ENCODE measurements at places on chromosomes 11 and 22.
A peak's percentile ranks its signal among the peaks of the same experiment; 100 is the strongest.

- DNase-seq: no peak
Observed at GRCh38 chr11:131710511-131710910, 340.1 kb downstream of the NTM start.

DNA sequence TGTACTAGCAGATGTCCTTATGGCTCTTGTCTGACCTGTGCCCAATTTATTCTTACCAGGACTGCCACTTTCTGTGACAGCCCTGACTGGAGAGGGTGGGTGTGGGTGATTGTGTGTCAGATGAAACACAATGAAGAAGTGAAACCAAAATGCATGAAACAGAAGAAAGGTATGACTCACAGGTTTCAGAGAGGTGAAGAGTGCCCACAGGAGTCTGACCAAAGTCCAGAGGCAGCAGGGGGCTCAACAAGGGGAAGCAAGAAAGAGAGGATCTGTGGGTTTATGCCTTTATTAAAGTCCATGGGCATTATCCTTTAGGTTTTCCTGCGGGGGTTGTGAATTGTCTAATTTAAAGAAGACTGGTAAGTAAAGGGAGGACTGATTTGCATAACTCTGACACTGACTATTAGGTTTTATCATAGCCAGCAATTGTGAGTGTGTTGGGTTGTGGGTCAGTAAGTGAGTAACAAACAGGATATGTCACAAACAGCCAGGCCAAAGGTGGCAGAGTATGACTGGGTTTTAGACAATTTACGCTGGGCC lies 3.9 kb upstream of the OR4C6 start:
- DNase-seq: no peak

GRCh38 chr11:61533401-61533800 lies 24.9 kb downstream of the LRRC10B start:
- DNase-seq: no peak

DNA sequence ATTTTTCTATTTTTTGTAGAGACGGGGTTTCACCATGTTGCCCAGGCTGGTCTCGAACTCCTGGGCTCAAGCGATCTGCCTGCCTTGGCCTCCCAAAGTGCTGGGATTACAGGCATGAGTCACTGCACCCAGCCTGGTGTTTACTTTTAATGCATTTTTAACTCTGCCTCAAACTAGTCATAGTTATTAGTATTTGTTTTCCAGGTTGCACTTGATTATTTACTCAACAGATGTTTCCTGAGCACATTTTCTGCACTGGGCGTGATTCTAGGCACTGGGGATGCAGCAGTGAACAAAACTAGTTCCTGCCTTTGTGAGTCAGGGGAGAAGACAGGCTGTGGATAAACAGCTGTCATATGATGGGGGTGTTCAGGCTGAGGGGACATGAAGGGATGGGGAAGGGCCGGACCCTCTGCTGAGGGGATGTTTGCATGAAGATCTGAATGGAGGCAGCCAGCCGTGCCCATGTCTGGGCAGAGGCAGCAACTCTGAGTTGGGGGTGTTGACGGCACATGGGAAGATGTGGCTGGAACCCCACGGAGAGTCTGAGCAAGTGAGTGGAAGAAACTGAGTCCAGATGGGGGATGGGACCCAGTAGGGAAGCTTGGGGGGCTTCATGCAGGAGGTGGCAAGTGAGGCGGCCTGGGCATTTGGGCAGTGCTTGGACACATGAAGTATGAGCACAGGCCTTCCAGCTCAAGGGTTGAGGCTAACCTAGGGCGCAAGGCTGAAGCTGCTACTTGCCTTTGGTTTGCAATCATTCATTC lies 34.4 kb downstream of the MPPED1 start:
- peak; percentile 34 for DNase-seq

GRCh38 chr22:32780726-32781310 lies 20.7 kb upstream of the TIMP3 start:
- no peak for DNase-seq

DNA sequence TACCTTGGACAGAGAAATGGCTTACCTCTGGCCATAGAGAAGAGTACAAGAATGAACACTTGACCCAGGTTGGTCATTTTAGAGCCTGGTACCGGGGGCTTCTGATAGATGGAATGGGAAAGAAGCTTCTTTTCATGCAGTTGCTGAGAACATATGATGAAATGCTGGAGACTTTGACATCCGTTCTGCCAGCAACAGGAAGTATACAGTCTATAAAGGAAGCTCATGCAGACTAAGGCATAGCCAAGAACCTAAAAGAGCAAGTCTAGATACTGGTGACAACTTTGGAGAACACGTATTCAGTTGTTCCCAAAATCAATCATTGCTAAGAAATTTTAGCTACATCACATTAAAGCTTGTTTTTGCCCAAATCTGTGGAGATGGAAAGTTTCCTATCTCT lies 894.6 kb downstream of the METTL15 start:
- DNase-seq: no peak

DNA sequence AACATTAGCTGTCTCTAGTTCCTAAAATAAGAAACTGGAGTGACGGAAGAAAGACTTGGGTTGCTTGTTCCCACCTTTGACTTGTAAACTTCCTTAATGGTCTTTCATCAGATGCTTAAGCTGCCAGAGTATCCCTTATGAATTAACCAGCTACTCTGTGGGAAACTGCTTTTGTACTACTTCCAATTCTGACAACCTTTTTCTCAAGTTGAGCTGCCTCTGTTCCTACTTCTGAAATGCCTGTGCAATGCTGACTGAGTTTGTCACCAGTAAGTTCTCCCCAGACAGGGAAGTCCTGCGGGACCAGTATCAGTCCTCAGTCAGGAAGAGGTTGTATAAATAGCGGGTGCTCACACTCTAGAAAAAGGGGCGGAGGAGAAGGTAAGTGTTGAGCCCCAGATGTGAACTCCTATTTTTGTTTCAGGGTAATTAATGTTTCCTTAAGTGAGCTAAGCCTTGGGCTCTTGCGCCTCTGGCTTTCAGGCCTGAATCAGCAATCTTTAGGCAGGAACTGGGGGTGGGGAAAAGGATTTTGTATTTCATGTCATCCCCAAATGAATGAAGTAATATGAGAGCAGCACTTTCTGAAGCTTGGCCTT lies 67.2 kb downstream of the CECR2 start:
- DNase-seq: no peak

DNA sequence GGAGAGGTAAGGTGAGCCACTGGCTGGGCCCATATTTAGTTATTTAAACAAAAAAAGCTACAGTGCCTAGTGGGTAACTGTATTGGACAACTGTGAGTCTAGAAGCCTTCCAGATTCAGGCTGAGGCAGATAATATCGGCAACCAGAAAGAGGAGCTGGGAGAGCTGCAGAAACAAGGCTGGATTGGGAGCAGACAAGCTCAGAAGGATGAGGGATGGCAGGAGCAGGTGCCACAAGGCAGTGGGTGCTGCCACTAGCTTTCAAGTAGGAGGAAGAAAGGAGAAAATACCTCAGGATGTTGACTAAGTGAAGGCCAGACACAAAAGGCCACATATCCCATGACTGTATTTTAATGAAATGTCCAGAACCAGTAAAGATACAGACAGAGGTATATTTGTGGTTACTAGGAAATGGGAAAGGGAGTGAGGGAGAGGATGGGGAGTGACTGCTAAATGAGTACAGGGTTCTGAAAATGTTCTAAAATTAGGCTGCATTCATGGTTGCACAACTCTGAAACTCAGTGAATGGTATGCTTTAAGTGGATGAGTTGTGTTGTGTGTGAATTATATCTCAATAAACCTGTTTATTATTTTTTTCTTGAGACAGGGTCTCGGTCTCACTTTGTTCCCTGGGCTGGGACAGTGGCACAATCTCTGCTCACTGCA lies 11.8 kb upstream of the RAPSN start:
- DNase-seq: no peak

GRCh38 chr22:42683578-42684283 lies 34.5 kb upstream of the CYB5R3 start:
- no peak for DNase-seq

DNA sequence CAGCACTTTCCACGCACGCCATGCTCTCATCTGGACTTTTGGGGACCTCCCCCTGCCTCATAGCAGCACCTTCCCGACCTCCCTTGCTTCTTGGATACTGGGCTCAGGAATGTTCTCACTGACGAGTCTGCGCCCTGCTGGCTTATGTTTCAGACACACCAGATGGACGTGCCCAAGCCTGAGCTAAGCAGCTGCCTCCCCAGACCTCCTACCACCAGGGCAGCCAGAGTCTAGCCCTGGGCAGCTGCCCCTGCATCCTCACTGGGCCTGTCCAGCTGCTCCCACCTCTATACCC lies 13.2 kb upstream of the RGL4 start:
- DNase-seq: no peak

DNA sequence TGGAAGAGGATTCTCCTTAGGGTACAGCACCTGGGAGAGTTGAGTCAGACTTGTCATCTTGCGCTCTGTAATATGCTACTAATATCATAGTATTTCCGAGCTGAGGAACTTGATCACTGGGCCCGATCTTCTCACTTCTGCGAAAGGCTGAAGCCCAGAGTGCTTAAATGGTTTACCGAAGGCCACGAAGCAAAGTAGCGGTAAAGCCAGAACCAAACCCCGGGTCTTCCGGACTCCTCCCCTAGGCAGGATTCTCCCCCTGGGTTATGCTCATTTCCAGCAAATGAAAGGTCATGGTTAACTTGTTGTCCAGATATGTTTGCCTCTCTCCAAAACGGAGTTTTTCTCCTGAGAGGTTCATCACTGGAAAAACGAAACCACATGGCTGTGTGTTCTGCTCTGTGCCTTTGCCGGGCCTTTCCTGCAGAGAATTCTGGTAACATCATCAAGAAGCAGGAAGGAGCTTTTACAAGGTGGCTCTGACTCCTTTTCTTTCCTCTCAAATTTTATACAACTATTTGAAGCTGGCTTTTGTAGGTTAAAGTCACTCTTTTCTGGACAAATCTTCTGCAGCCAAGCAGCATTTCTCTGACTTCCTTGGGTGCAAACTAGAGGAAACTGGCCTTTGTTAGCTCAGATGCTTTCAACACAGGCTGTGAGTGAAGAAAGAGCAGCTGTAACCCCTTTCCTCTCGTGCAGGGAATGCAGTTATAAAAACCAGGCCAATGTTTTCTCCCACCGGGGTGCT lies 35.5 kb downstream of the UBASH3B start:
- peak; percentile 77 for DNase-seq

DNA sequence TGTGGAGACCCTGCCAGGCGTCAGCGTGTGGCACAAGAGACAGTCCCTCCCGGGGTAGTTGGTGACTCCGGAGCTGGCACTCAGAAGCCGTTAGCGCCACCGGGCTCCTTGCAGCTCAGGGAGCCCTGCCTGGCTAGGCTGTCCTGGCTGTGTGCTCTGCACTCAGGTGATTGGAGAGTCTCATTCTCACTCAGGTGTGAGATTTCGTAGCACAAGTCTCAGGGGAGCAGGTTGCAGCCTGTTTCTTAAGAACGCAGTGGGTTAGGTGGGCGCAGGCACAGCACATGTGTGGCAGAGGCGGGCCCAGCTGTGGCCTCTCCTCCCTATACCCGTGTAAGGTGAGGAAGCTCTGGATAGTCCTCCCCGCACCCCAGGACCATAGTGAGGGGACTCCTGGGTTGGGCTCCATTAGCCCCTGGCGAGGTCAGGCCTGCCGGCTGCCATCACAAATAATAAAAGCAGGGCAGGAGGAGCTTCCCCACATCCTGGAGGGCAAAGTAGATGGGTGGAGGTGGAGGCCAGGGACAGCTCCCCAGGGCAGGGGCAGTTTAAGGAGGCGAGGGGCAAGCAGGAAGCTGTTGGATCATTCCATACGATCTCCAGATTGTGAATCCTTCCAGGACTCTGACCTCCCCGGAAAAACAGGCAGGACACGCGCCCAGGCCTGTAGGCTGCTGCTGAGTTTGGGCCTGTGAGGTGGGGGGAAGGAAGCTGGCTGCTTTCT lies 39.4 kb downstream of the SBF1 start:
- DNase-seq: no peak

DNA sequence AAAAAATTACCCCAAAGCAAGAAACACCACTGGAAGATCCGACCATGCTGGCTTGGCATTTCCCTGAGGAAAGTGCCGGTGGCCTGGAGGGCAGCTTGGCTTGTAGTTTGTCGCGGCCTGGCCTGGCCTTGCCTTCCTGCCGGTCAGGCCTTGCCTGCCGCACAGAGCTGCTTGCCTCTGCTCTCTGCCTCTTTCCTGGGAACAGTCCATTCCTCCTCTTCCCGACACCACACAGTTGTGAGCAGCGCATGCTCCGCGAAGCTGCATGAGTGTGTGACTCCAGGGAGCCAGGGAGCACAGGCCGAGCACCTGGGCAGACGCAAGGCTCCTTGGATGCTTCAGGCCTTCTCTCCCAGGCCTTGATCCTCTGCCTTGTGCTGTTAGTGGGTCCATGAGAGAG lies 19.8 kb downstream of the CTTN start:
- no peak for DNase-seq

- DNase-seq: no peak
Observed at GRCh38 chr11:32183512-32183911, 92.6 kb downstream of the RCN1 start.

- no peak for DNase-seq
Observed at GRCh38 chr11:78351193-78351592, 66.4 kb downstream of the GAB2 start.

DNA sequence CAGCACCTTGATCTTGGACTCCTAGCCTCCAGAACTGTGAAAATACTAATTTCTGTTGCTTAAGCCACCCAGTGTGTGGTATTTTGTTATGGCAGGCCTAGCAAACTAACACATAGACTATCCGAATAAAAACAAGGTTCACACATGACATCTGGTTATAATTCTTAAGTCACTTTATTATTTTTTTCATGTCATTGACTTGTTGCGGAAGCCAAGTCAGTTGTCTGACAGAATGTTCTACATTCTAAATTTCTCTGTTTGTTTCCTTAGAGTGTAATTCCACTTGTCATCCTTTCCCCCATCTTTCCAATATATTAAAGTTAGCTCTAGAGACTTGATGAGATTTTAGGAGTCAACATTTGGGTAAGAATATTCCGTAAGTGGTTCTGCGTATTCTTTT lies 40.6 kb downstream of the RAB30 start:
- no peak for DNase-seq

DNA sequence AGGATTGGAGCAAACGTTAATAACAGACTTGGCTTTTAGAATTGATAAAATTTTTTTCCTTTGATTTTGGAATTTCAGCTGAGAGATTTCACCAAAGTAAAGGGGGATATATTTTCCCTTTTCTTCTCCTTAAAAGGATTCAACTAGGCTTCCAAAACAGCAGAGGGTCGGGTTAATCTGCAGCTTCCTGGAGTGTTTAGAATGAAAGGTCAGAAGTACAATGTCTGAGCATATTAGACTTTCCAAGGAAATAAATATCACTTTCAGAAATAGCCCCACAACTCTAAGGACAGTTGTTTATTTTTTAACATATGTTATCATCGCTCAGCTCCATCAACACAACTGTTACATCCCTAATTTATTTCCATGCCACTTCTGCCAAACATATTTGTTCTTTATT lies 1532.9 kb upstream of the RAG2 start:
- no peak for DNase-seq

Measured in mesenchymal stem cell (in vitro differentiated cells and primary cell).